ENCODE measurements at places on chromosomes 2 and 18.
A peak's percentile ranks its signal among the peaks of the same experiment; 100 is the strongest.

GRCh38 chr2:144998435-144998834 lies 478.5 kb upstream of the ZEB2 start:
- DNase-seq = no peak

- peak; percentile 48 for DNase-seq
These were observed 31.1 kb downstream of the NAB1 start for GRCh38 chr2:190679813-190680591.

DNA sequence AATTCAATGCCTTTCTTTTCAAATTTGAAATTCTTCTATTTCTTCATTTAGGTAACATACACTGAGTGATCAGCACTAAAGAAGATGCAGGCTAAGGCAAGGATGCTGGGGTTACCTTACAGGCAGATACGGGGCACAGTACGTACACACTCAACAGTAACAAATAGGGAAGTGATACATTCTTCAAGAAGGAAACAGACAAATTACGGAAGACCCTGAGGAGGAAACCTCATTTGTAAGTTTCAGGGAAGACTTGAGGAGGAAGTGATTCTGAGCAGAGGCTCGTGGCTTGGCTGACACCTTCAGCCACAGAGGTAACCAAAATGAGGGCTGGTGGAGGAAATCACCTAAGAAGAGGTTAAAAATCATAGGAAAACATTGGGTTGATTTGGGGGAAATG lies 1108.3 kb upstream of the KLHL29 start:
- DNase-seq = peak; percentile 65

GRCh38 chr18:5103286-5103685 lies 93.8 kb downstream of the AKAIN1 start:
- DNase-seq = no peak

- DNase-seq = no peak
These were observed 42.0 kb upstream of the MSH2 start for GRCh38 chr2:47360927-47361326.

DNA sequence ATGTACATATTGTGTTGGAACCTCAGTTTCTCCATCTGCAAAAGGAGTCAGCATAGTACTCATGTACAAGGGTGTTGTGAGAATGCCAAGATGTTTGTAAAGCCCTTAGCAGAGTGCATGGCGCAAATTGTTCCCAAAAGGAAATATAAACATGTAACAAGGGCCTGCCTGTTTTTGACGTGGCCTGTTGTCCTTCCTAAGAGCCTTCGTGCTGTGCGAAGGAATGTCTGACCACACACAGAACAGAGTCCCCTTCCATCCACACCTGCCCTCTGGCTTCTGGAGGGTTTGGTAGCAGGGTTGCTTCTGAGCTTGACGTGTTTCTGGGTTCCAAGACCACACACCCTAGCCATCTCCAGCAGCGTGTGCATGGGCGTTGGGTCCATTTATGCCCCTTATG lies 34.9 kb downstream of the CABLES1 start:
- no peak for DNase-seq

DNA sequence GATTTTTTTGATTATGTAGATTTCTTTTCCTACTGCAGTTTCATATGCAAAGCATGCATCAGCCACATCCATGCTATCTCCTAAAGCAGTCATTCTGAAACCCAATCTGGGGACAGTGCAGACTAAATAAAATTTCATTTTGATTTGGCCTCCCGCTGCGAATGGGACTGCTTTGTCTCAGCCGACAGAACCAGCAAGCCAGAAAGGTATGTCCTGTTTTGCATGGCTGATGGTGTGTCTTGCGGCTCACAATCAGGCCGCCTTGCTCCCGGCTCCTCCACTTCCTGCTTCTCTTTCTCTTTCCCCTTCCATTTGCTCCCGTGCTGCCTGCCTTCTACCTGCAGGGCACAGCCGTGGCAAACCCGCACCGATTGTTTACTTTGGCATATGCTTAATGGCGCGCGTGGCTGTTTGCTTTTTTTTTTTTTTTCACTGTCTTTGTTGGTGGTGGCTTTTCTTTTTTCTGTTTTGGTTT lies 419.6 kb upstream of the POU3F3 start:
- DNase-seq = no peak

- peak; percentile 56 for DNase-seq
These were observed 103.7 kb downstream of the RBMS1 start for GRCh38 chr2:160389875-160390274.

DNA sequence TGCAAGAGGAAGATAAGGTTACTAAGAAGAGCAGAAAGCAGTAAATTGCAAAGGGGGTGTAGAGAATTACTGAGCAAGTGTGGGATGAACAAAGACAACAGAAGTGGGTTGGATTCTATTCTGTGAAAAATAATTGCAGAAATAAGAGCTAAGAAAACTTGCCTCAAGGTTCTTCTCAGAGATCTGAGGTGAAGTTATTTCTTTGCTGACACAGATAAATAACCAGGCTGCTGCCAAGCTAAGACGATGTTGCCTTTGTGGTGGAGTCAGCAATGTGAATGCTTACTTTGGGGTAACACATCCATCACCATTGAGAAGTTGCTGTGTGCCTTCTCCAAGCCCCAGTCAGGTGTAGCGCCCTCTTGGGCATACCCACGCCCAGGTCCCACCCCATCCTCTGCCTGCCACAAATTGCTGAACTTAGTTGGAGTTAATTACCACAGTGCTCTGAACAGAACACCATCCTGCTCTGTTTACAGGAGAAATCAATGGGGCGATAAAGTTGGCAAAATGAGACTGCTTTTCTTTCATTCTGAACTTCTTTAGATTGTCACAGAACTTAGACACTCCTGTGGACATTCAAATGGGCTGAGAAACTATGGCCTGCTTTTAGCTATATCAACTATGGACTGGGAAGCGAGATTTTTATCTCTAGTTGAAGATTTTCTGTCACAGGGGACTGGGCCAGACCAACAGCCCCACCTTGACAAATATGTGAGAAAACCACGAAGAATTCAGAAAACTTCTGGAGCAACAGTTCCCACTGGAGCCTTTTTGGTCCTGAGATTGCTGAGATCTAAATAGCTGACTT lies 283.6 kb downstream of the TMX3 start:
- no peak for DNase-seq

- DNase-seq = no peak
These were observed 70.7 kb downstream of the RBM43 start for GRCh38 chr2:151191001-151191400.
